ENCODE measurements at places on chromosomes 3 and 15.

- DNase-seq: no peak
Observed at GRCh38 chr15:77340245-77340644, 79.7 kb downstream of the PEAK1 start.

DNA sequence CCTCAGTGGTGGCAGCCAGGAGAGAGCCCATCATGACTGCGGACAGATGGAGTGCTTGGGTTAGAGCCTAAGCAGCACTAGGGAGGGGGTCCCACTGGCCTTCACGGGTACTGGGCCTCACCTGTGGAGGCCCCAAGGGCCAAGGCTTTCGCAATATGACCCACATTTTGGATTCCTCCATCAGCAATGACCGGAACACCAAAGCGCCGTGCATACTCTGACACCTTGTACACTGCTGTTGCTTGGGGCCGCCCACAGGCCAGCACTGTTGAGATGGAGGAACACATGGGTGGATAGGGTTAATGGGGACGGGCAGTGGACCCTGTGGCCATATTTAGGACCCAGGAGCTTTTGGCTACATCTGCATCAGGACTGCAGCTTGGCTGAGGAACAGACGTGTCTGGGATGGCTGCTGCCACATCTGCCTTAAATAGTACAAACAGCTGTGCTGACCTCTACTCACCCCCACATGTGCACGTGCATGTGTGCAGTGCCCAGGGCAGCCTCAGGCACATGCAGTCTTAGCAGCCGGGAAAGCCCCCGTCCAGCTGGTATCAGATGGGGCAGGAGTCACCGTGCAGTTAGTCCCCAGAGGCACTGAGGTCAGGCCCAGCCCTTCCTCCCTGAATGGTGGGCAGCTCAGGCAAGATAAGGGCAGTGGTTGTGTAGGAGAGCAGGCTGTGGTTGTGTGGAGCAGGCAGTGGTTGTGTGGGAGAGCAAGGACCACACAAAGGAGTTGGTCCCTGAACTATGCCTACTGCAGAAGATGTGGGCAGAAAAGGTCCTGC, 3.3 kb downstream of the NDUFAF3 start:
- no peak for DNase-seq

DNA sequence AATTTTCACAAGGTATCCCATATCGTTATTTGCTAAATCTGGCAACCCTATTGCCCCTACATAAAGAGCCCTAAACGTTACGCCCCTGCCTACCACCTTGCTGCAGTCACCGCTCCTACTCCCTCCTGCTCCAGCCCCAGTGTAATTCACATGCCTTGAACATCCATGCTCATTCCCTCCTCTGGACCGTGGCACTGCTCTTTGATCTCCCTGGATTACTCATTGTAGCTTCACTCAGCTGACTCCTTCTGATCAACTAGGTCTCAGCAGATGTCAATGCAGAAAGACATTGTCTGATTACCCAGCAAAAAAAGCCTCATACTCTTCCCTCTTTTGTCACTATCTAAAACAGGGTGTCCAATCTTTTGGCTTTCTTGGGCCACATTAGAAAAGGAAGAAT, 40.7 kb upstream of the KBTBD8 start:
- no peak for DNase-seq

DNA sequence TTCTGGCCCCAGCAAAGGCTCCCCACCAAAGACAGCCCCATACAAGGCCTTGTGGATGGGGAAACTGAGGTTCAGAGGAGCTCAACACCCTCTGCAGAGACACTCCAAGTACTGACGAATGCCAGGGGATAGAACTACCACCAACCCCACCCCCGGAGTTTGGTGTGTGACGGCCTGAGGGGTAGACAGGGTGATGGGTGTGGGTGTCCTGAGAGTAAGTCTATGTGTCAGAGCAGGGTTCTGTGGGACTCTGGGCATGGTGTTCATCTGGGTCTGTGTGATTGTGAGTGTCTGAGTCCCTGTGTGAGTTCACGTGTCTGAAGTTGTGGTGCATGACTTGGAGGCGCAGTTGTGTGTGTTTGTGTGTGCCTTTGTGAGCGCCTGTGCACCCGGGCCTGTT, 7.4 kb downstream of the PTH1R start:
- no peak for DNase-seq

- DNase-seq: no peak
Observed at GRCh38 chr3:22893101-22893500, 310.0 kb upstream of the UBE2E2 start.

GRCh38 chr3:189851682-189852081, 220.5 kb downstream of the TP63 start:
- no peak for DNase-seq

GRCh38 chr15:65752151-65752700, 39.9 kb downstream of the DENND4A start:
- no peak for DNase-seq
